ENCODE measurements at places on chromosomes 6 and 20.
A peak's percentile ranks its signal among the peaks of the same experiment; 100 is the strongest.

GRCh38 chr6:163935158-163935762 is 520.7 kb downstream of the QKI start:
- DNase-seq, result no peak

DNA sequence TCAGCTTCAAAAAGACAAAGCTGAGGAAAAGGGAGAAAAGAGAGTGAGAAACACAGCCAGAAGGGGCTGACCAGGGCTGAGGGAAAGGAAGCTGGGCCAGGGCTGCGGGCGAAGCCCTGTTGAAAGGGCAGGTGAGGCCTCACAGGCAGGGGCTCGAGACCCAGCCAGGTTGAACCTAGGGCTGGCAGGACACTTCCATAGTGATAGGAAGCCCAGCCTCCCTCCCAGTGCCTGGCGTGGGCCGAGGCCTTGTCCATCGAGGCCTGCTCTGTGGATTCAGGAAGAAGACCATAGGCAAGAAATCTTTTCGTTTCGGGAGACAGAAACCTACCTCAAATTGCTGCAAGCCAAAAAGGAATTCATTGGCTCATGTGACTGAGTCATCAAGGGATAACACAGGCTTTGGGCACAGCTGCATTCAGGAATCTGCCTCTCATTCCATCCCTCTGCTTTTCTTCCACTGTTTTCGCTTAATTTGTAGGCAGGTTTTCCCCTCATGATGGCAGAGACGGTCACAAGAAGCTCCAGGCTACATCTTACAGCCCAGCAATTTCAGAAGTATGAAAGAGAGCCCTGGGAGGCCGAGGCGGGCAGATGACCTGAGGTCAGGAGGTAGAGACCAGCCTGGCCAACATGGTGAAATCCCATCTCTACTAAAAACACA is 311.1 kb upstream of the SULF2 start:
- no peak for DNase-seq

GRCh38 chr6:86969573-86969972 is 32.2 kb downstream of the HTR1E start:
- no peak for DNase-seq

DNA sequence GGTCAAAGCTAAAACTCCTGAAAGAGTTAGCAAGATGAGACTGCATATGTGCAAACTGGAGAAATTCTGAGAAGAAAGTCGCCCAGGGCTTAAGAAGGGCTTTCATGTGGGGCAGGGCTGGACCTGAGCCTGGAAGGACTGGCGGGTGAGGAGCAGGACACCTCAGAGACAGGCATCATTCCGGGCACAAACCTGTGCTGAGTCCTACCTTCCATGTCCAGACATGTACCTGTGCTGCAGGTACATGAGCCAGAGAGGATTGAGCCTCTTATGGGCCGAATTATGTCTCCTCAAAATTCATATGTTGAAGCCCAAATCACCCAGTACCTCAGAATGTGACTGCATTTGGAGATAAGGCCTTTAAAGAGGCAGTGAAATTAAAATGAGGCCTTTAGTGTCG is 171.0 kb downstream of the QRSL1 start:
- DNase-seq, result no peak

DNA sequence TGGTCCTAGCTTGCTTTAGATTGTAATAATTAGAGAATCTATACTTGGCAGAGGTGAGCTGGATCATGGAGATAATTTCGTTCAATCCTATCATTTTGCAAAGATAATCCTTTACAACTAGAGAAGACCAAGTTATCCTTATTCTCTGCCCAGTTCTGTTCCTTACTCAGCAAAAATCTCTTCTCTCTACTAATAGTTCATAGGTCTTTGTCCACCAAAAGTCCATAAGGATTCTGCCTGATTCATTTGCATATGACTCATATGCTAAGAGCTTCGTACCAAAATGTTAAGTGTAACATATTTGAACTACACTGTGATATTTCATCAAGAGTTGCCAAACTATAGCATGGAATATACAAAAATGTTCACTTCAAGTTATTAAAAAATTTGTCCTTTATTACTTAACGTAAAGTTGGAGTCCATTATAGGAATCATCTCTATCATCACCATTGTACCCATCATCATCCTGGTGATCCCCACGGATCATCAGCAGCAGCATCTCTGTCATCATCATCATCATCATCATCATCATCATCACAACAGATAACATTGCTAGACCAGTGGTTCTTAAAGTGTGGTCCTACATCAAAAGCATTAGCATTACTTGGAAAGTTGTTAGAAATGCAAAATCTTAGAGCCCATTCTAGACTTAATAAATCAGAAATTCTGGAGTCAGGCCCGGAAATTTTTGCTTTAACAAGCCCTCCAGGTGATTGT is 463.0 kb downstream of the DHX35 start:
- no peak for DNase-seq

DNA sequence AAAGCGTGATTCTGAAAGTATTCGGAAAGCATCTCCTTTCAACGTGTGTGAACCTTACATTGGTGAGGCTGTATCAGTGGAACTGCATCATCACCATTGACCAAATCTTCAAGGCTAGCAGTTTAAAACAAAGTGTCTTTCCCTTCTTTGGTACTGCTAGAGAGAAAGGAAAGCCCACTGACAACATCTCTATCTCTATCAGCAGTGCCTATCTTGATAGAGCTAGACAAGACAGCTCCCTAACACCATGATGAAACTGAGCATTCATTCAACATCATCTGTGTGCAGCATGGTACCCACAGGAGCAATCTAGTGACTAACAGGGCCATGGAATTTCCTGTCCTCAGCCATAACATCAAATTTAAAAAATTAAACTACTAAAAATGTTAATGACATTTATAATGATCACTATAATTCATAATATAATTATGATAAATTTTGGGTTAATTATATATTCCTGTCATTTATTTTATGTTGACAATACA is 31.5 kb upstream of the EDN1 start:
- no peak for DNase-seq

DNA sequence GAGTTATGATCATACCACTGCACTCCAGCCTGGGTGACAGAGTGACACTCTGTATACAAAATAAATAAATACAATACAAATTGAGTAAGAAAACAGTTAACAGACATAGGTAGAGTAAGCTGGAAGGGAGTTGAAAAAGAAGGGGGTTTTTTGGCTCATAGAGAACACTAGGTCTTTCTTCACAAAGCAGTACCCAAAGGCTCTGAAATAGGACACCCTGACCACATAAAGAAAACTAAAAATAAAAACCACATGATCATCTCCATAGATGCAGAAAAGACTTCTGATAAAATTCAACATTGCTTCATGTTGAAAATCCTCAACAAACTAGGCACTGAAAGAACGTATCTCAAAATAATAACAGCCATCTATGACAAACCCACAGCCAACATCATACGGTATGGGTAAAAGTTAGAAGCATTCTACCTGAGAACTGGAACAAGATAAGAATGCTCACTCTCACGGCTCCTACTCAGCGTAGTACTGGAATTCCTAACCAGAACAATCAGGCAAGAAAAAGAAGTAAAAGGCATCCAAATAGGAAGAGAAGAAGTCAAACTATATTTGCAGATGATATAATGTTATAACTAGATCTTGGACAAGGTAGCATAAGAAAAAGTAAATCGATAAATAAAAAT is 48.6 kb downstream of the TOMM6 start:
- no peak for DNase-seq

- DNase-seq, result no peak
Measured at GRCh38 chr6:125945378-125946141, 11.0 kb upstream of the HINT3 start.

- no peak for DNase-seq
Measured at GRCh38 chr6:54267798-54268197, 40.4 kb upstream of the TINAG start.

GRCh38 chr6:4522453-4522852 is 253.8 kb upstream of the CDYL start:
- DNase-seq, result no peak

DNA sequence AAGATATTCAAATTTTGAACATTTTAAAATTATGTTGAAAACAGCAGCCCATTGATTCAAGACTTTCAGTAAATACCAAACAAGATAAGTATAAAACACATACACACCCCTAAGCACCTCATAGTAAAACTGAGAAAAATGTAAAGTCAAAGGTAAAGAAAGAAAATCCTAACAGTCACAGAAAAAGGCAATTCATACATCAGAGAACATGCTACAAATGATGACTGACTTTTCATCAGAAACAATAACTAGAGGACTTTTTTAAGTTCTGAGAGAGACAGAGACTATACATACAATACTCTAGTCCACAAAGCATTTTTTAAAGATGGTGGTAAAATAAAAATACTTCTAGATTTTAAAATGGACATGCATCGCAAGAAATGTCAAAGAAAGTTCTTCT is 111.0 kb downstream of the PFDN4 start:
- DNase-seq, result no peak

GRCh38 chr6:138430361-138431145 is 26.5 kb downstream of the HEBP2 start:
- no peak for DNase-seq

DNA sequence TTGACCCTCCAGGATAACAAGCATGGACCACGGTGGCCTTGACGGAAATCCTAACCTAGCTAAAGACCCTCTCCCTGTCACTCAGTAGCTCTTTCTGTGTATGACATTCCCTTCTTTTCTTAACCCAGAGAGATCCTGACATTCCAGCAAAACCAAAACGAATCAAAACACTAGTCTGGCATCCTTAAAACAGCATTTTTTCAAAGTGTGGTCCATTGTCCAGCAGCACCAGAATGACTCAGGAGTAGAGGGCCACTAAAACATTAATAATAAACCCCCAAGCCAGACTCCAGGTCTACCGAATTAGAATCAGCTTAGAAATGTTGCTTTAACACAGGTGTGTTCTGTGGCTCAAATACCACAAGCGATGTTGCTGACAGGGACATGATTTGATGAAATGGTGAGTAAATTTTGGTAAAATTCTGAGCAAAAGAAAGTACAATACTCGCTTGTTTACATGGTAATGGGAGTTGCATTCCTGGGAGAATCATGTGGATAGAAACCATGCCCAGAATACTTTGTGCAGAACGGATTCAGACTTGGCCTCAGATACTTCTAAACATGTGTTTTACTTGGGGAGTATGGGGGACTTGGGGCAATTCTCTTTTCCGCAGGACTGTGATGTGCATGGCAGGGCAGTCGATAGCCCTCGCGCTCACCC is 174.2 kb upstream of the KCNG1 start:
- DNase-seq, result no peak

- peak; percentile 42 for DNase-seq
Measured at GRCh38 chr20:33862709-33863403, 51.7 kb downstream of the CHMP4B start.

GRCh38 chr20:19750907-19751636 is 7.0 kb upstream of the RIN2 start:
- DNase-seq, result no peak

GRCh38 chr6:35365594-35366203 is 23.3 kb downstream of the PPARD start:
- DNase-seq, result no peak

DNA sequence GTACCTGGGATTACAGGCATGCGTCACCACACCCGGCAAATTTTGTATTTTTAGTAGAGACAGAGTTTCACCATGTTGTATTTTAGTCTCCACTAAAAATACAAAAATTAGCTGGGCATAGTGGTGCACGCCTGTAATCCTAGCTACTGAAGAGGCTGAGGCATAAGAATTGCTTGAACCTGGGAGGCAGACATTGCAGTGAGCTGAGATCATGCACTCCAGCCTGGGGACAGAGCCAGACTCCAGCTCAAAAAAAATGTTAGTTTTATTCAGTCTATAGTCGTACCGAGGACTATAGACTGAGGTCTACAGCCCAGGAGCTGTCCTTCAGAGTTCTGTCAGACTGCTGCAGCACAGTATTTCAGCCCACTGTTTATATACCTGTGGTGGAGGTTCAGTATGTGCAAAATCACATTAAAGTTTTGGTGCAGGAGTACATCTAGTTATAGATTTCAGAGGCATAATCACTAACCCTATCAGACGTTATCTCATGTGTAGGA is 3.6 kb upstream of the CASP8AP2 start:
- DNase-seq, result no peak

GRCh38 chr20:13131688-13132087 is 89.4 kb upstream of the ISM1 start:
- DNase-seq, result no peak

- no peak for DNase-seq
Measured at GRCh38 chr20:39206899-39207564, 244.9 kb downstream of the DHX35 start.

- DNase-seq, result no peak
Measured at GRCh38 chr6:52420668-52421358, 671 bp downstream of the EFHC1 start.

GRCh38 chr6:44435500-44435899 is 48.0 kb downstream of the CDC5L start:
- DNase-seq, result no peak

DNA sequence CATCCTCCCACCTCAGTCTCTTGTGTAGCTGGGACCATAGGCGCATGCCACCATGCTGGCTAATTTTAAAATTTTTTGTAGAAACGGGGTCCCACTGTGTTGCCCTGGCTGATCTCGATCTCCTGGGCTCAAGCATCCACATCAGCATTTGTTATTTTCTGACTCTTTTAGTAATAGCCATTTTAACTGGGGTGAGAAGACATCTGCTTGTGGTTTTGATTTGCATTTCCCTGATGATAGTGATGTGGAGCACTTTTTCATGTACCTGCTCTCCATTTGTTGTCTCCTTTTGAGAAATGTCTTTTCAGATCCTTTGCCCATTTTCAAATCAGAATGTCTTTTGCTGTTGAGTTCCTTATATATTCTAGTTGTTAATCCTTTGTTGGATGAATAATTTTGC is 22.2 kb upstream of the TULP4 start:
- no peak for DNase-seq

DNA sequence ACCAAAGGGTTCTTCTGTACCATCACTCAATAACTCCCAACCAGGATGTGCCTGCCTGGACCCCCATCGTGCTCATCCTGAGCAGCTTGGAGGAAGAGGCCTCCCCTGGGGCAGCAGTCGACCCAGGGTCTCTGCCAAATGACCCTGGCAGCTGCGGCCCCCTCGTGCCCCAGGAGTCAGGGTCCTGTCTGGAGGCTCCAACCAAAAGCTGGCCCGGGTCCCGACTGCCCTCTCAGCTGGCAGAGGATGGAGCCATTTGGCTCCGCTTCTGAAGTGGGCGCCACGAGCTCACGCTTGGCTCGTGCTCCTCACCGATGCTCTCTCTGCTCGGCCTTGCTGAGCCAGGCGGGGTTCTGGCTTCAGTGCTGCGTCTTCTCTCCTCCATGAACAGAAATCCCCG is 56.8 kb downstream of the TFAP2C start:
- DNase-seq, result no peak

GRCh38 chr6:21533678-21534077 is 59.9 kb upstream of the SOX4 start:
- no peak for DNase-seq

DNA sequence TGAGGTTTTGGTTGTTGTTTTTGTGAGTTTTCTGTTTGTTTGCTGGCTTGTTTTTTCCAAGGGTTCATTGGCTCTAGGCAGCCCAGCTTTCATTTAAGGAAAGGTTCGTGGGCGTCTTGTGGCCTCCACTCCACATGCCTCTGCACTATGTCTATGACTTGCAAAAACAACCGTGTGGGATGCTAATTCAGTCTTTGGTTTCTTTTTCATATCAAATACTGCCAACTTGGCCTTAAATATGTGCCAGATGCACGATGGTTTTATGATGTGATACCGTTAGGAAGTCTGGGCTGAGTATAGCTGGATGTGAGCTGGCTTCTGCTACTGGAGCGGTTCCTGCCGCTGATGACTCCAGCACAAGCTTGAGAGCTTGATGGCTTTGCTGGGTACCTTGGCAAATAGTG is 96.3 kb downstream of the BMP2 start:
- DNase-seq, result no peak
